NT2/D1 (cell line): ENCODE measurements at places on chromosomes 3 and 15.

DNA sequence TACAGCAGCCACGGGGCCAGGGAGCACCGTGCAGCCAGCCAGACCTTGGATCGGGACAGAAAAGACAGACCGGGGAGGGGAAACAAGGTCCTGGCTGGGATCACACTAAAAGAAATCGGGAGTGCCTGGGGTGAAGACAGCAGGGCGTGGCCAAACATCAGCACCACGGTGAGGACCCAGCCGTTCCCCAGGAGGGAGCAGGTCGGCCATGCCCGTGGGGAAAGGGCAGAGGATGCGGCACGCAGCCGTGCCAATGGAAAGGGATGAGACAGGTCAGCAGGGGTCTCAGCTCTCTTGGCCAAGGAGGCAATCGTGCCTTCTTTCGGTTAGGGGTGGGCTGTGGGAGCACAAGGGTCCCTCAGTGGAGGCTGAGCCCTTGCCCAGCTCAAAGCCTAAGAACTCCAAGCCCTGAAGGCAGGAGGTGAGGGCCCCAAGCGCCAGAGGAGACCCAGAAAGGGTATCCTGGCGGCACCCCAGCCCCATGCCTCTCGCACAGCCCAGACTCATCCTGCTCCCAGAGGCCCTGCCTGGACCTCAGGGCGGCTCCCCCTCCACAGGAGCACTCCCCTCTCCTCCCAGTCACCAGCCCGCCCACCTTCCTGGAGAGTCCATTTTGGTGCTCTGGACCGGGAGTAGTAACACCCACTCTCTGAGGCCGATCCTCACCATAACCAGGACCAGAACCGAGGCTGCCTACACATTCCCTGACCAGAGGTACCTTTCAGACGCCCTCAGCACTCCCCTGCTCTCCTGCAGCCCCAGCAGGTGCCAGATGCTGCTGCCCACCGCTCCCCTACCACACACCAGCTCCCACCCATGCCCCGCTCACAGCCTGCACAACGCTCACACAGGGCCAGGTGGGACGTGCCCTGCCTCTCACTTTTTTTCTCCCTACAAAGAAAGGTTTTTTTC, 23.2 kb upstream of the OCA2 start:
- DNase-seq = no peak

DNA sequence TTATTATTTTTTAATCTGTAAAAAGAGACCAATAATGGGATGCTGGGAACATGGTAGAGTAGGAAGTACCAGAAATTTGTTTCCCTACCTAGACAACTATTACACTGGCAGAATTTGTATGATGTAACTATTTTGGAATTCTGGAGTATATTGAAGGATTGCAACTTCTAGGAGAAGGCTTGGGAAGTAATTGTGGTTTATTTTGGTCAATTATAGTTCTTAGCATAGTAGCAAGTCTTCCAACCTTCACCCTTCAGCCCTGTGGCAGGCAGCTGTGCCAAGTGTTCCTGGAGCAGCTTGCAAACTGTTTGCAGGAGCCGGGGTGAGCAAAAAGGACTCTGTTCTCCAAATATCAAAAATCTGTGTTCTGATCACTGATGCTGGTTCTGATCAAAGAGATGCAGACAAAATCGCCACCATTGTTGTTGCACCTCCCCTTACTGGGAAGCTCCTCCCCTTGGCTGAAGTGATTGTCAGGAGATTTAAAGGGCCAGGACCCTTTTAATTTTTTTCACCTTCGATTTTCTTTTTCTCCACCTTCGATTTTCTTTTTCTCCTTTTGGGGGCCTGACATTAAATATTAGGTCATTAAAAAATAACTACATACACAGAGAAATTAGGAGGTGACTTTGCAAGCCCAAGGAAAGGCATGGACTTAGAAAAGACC, 363.3 kb downstream of the SLC9A9 start:
- no peak for DNase-seq

- DNase-seq = no peak
These were observed 40.4 kb downstream of the IQCB1 start for GRCh38 chr3:121794264-121794983.

DNA sequence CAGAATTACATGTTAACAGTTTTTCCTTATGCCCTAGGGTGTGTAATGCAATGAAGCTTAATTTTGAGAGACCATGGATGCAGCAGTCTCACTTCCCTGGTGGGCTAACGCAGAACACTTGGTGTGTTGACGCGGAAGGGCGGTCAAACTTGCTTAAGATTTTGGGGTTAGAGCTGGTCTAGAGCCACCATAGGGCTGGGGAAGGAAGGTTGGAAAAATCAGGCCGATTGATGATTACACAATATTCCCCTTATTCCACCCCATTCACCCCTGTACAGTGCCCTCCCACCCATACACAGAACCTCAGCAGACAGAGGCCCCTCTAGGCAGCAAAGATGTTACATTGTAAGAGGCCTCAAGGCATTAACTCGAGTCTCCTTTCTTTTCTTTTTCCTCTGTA, 24.3 kb downstream of the VGLL4 start:
- DNase-seq = no peak

GRCh38 chr3:118408431-118408830, 626.2 kb downstream of the IGSF11 start:
- DNase-seq = no peak

GRCh38 chr3:133025546-133025945, 12.6 kb upstream of the TMEM108 start:
- DNase-seq = no peak

- no peak for DNase-seq
These were observed 53.3 kb downstream of the ST6GAL1 start for GRCh38 chr3:186983659-186984058.

DNA sequence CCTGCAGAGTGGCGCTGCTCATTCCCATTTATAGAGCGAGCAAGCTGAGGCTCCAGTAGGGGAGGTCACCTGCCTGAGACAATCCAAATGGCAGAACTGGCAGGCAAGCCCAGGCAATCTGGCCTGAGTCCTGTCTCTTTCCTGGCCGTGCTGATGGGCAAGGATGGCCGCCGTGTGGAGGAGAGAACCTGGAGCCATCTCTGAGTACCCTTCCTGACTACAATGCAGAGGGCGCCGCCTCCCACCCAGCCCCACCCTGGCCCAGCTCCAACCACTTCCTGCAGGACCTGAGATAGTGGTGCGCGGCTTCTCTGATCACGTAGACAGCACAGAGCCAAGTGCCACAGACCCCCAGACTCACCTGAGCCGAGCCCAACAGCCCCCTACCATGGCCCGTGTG, 7.0 kb downstream of the TLR9 start:
- DNase-seq = no peak

GRCh38 chr3:156604642-156605144, 49.8 kb upstream of the SSR3 start:
- DNase-seq = no peak

DNA sequence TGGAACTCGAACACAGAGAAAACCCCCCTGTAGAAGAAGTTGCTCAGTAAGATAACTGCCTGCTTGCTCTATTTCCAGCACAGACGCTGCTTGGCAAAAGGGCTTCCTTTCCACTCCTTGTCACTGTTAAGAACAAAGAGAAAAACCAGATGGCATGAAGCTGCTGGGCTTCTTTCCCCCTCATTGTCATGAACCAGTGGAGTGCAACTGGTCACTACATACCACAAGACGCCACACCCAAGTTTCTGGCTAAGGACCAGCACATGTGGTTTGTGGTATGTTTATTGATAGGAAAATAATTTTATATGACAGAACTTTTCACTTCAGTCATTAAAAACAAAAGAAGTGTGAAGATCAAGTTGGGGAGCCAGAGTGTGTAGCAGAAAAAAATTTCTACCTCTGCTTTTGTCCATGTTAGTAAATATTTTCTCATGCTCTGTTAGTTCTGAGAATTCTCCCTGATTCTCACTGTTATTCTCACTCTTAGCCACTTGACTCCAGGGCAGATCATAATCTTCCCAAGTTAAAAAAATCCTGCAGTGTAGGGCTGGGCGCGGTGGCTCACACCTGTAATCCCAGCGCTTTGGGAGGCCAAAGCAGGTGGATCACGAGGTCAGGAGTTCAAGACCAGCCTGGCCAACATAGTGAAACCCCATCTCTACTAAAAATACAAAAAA, 37.9 kb downstream of the CLK3 start:
- no peak for DNase-seq

DNA sequence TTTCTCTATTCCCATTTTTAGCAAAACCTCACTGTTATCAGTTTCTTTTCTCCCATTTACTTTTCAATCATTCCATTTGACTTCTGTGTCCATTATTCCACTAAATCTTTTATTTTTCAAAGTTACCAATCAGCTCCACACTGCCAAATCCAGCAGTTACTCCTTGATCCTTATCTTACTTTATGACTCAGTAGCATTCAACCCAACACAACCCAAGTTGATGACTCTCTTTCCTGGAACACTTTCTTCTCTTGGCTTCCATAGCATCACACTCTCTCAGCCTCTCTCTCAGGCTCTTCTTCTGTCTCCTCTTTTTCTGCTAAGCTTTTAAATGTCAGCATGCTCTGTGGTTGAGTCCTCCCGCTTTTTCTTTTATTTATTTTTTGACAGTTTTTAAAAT, 36.3 kb downstream of the RASGRP1 start:
- DNase-seq = no peak
